ENCODE measurements at places on chromosomes 5 and 9.
A peak's percentile ranks its signal among the peaks of the same experiment; 100 is the strongest.

DNA sequence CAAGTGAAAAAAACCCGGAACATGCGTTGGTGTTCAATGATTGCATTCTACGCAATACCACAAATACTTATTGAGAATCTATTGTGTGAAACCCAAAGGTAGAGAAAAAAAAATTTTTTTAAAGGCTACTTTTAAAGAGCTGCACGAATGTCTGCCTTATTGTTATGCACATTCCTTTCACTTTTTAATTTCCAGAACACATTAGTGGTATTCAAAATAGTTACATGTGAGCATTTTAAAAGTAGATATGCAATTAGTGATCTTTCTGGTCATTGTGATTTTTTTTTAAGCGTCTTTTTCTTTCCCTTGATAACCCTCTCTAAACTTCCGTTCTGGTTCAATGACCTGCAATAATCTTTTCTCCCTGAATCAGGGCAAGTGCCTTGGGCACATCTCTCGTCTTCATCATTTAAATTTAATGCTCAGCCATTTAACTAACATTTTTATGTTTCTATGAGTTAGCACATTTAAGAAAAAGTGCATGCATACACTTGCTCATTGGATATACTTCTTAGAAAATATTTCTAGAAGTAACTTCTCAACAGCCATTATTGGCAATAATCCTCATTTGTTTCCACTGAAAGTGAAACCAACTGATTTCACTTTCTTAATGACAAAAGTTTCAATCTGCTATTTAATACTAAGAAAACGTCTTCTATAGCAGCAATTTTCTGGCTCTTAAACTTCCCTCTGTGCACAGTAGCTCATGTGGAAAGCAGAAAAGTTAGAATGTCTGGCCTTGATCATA is 80.3 kb downstream of the CDH6 start:
- DNase-seq, result no peak

GRCh38 chr5:79436821-79437220 is 77.1 kb downstream of the HOMER1 start:
- DNase-seq, result no peak

GRCh38 chr5:154829589-154830218 is 20.7 kb downstream of the FAXDC2 start:
- DNase-seq, result no peak

- DNase-seq, result no peak
These were observed 74.4 kb upstream of the SHISAL2B start for GRCh38 chr5:64615895-64616294.

DNA sequence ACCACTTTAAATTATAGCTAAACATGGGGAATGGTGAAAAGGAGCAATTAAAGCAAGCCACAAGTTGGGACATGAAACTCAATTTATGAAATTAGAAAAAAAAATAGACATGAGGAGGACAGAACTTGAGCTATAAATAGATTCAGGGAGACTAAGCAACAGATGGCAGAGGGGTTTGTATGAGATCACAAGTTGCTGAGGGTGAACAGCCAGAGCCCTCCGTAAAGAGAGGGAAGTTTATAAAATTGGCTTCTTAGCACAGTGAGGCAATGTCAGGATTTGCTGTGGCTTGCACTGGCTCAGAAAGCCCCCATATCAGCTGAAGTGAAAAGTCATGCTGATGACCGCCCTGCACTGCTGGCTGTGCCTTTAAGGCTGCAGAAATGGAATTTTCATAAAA is 443.4 kb upstream of the CD180 start:
- DNase-seq, result no peak

- DNase-seq, result no peak
These were observed 716 bp downstream of the STX17 start for GRCh38 chr9:99907208-99907532.

GRCh38 chr5:13708432-13708831 is 236.1 kb downstream of the DNAH5 start:
- no peak for DNase-seq

- no peak for DNase-seq
These were observed 21.5 kb downstream of the OBP2B start for GRCh38 chr9:133187561-133188005.

GRCh38 chr9:14349447-14350348 is 35.8 kb upstream of the NFIB start:
- DNase-seq, result no peak

DNA sequence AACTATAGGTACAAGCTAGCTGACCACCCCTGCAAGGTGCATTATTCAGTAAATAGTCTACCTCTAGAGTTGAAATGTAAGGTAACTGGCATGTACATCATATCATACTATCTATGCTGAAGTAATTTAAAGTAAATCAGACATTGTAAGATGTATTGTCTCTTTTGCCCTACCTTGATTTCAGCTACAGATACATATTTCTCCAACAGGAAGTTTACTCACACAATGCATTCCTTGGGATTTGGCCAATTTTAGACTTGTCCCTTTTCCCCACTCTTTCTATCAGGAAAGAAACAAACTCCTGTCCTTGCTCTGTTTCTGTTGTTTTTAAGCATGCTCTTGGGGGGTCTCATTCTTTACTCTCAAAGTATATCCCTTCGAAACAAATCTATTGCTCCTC is 58.5 kb upstream of the TSLP start:
- DNase-seq, result no peak

DNA sequence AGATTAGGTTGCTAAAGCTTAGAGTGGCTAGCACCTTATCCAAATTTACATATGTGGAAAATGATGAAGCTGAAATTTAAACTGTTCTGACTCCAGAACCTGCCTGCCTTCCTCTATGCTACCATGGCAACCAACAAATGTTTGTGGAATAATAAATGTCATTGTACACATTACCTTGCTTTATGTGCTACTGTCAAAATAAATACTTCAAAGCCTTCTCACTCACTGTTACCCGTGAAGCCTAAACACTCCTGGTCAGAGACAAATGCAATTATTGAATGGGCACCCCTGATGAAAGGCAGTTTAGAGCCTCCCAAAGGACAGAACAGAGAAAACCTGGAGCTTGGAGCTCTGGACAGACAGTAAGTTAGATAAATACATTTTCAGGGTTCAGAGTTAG is 158.6 kb downstream of the FAM114A2 start:
- DNase-seq, result peak; percentile 44

GRCh38 chr5:60718166-60718892 is 18.4 kb upstream of the DEPDC1B start:
- no peak for DNase-seq

DNA sequence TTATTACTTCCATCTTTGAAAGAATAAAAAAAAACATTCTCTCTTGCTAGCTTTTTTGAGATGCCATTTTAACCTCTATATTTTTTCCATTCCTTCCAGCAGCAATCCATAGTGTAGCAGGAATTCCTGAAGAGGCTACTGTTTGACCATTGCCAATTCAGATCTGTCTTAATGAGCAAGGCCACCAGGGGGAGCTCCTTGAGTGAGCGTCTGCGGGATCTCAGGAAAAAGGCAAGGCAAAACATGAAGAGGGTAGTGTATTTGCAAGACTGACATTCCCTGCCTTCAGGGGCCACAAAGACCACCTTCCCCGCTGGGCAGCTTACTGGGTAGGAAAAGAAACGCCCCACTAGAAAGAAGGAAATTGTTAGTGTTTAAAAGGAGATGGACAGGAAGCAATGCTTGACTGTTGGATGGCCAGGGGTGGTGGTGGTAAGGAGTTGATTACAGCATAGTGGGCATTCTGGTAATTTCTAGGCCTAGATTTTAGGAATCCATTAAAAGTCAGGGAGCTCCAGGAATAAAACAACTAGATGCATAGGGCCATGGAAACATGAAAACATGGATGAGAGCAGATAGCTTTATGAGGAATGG is 206.6 kb upstream of the HAPLN1 start:
- peak; percentile 1 for DNase-seq

DNA sequence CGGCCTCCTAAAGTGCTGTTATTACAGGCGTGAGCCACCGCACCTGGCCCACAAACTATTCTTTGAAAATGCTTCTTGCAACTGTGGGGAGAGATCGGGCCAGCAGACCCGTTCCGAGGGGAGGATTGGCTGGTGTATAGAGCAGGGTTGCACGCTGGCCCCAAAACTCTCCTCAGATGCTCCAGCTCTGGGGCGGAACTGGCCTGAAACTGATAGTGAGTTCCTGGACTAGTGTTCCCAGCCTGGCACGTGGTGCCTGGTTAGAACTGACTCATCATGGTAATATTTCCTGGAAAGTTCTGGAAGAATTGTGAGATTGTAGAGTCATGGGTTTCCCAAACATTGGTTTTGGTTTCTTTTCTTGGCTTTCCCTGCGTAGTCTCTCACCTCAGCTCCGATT is 120.5 kb downstream of the FBXL7 start:
- no peak for DNase-seq

DNA sequence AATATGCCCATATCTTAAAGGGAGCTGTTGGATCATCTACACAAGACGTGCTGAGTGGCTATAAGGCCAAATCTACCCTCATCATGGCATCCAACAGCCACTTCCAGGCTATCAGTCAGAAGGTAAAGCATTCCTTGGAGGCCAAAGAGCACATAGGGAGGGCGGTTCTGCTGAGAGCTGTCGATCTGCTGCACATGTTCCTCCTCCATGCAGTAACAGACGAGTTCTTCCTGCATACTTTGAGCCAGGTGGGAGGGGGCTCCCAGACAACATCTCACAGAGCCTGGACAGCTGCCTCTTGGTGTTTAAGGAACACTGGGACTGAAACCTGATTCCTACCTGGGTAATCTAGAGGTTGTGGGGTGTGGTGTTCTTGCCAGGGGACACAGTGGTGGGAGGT is 93.3 kb upstream of the RAI14 start:
- DNase-seq, result no peak

- DNase-seq, result no peak
These were observed 25.4 kb upstream of the ZSWIM6 start for GRCh38 chr5:61306531-61307131.

DNA sequence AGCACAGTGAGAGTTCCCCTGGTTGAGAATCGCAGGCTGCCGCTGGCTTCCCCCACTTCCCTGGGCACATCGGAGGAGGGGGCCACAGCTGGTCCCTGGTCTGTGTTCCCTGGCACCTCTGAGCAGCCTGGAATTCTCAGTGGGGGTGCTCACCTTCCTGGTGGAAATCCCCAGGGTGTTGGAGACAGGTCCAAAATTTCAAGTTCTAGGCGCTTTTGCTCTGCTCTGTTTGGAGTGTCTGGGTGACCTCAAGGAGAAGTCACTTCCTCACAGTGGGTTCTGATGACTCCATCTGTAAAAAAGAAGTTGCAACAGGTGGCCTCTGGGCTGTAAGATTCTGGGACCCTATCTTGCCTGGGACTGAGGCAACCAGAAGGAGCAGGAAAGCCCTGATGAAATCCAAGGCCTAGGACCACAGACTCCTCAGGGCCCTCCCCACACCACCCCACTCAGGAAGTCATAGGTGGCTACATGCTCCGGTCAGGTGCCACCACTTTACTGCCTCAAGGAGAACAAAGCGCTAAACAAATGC is at the start of gene TRAF1:
Gene TRAF1 (minus strand): TSS at position 400 of the 532 bp plus-strand sequence. CDS start 721 bp downstream, outside the sequence.
- no peak for DNase-seq

GRCh38 chr5:37120270-37120669 is 128.9 kb downstream of the CPLANE1 start:
- DNase-seq, result no peak

- DNase-seq, result no peak
These were observed 60.4 kb downstream of the TRIM36 start for GRCh38 chr5:115109356-115109755.

- no peak for DNase-seq
These were observed 147.0 kb downstream of the SPOCK1 start for GRCh38 chr5:137352095-137352494.

DNA sequence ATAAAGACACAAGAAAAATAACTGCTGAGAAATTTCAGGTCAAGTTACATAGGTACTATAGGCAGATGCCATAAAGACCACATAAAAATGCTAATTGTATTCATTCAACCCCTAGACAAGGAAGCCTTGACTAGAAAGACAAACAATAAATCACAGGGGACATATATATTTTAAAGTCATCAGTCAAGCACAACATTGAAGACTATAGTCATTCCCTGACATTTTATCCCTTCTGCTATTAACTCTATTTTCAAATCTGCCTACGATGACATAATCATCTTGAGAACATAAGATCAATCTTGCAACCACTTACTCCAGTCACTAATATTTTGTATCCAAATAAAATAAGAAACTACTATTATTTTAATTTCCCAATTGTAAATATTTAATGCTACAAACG is 38.3 kb downstream of the FAM13B start:
- DNase-seq, result no peak

DNA sequence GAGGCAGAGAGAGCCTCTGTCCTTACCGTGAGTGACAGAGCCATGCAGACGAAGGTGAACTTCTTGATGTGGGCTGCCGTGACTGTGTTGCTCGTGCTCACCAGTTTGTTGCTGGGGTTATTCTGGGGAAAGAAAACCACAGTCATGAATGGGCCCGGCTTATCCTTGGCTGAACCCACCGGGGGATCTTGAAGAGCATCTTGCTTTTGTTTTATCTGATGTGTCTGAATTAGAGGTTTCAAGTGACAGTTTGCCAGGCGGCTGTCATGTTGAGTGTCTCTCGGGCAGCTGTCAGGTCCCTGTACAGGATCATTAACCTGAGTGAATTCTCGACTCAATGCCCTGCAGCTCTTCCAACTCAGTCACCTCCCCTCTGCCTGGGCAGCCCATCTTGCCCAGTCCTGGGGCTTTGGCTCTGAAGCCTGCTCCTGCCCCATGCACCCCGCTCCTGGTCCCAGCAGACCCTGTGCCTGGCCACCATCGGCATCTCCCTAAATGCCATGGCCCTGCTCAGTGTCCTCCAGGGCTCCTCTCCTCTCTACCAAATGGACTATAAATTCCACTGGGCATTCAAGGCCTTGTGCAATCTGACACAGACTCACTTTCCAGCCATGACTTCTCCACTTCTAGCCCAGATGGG is 77.4 kb downstream of the OTULIN start:
- DNase-seq, result no peak

DNA sequence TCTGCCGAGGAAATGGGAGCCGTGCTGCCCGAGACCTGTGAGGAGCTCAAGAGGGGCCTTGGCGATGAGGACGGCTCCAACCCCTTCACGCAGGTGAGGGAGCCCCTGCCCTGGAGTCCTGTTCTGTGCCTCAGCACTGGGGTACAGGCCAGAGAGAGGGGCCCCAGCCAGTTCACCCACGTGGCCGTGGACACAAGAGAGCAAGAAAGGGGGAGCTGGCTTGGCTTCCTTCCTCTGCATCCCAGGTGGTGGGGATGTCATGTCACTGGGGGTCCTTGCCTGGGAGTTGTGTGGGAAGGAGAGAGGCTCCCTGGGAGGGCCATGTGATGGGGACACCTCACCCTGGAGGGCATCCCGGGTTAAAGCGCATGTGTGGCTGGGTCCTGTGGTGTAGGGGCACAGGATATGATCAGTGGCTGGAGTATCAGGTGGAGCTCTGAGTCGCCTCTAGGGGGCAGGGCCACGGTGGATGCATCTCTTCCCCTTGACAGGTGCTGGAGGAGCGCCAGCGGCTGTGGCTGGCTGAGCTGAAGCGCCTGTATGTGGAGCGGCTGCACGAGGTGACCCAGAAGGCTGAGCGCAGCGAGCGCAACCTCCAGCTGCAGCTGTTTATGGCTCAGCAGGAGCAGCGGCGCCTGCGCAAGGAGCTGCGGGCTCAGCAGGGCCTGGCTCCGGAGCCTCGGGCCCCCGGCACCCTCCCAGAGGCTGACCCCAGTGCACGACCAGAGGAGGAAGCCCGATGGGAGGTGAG is 7.5 kb downstream of the N4BP3 start:
- DNase-seq, result no peak

Data from NCI-H1930 (cell line).